ENCODE measurements at places on chromosomes 3 and 15. TPM values are rescaled to one million over a fixed set of nuclear protein-coding genes. Genes with fewer than 3 reads are reported as not detected.

- DNase-seq: no peak
Observed at GRCh38 chr3:188432802-188433520, 279.0 kb downstream of the LPP start.

DNA sequence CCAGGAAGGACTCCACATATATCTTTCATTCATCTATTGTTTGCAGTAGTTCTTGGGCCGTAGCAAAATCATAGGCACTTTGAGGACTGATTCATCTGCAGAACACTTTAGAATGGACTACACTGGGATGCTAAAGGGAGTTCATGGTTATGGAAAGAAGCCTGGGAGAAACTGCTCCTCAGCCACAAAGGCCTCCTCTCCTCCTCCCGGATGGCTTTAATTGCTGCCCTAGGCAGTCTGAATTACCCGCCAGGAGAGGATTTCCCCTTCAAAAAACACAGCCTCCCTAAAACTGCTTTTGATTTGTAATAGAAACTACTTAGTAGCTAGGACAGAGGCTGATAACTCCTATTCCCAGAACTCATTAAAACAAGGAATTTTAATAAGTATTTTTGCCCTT is 4.6 kb downstream of the TMEM266 start:
- no peak for DNase-seq

DNA sequence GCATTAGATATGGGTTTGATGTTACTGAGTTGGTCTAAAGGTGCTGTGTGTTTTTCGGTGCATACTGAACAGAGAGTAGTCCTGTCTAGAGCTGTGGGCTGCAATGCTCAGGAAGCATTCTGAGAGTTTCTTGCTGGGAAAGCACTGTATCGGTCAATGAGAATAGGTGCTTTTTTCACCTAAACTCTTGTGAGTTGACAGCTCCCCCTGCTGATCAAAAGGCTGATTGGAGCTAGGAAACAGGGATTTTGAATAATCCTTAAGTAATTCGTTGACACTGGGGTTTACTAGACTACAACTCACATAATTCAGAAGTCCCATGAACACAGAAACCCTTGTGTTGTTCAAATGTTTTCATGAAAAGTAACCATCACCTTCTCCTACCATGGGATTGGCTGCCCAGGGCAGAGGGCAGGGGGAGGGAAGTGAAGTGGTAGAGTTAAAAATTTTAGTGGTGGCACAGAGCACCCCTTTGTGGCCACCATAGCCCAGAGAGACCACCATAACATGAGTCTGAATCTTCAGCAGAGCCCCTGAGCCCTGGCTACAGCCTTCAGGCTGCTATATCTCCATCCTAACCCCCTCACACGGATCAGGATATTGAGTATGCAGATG is 13.0 kb upstream of the MANF start:
- no peak for DNase-seq

GRCh38 chr3:150538324-150539208 is 7.7 kb downstream of the SERP1 start:
- no peak for DNase-seq

- no peak for DNase-seq
Observed at GRCh38 chr3:40465456-40465855, 8.3 kb downstream of the RPL14 start.

Gene CCNL1
- 43.8 TPM for total RNA-seq

Gene BFSP2
- not detected for total RNA-seq

Gene SI
- total RNA-seq: not detected

Gene GRM7
- total RNA-seq: not detected

Data from right atrium auricular region (tissue), 2 donors.